Placental pericyte (primary cell): ENCODE measurements at places on chromosomes 11 and 22. TPM values are rescaled to one million over a fixed set of nuclear protein-coding genes. Genes with fewer than 3 reads are reported as not detected.

Gene TTC28
- 21.5 and 29.3 TPM in 2 replicates for total RNA-seq

Gene TSKU
- 35.8 and 39.4 TPM in 2 replicates for total RNA-seq

Gene CDHR5
- total RNA-seq: not detected in 2 replicates

Gene OR6T1
- not detected in 2 replicates for total RNA-seq

Gene IGF2
- 3.9 and 60.7 TPM in 2 replicates for total RNA-seq

Gene TMEM134
- total RNA-seq: 12.2 and 44.2 TPM in 2 replicates

Gene OR4A16
- total RNA-seq: not detected in 2 replicates

Gene ANKK1
- total RNA-seq: 0.14 and 0.44 TPM in 2 replicates

Gene PRODH
- total RNA-seq: 0.44 TPM in 1 of 2 replicates, not detected in the other

Gene OR4C13
- total RNA-seq: not detected in 2 replicates

Gene RIMBP3B
- total RNA-seq: 0.29 TPM in 1 of 2 replicates, not detected in the other

Gene MS4A12
- not detected in 2 replicates for total RNA-seq

Gene CRYBB3
- total RNA-seq: not detected in 2 replicates

Gene ART1
- total RNA-seq: not detected in 2 replicates

Gene NTM
- total RNA-seq: 15.1 and 97.8 TPM in 2 replicates

Gene NEU3
- 2.4 and 8.2 TPM in 2 replicates for total RNA-seq

Gene GRAP2
- total RNA-seq: not detected in 2 replicates

Gene WBP2NL
- total RNA-seq: 0.14 and 0.22 TPM in 2 replicates

Gene SPCS2
- total RNA-seq: 13.7 and 47.3 TPM in 2 replicates

Gene TRPM5
- total RNA-seq: not detected in 2 replicates

Gene POU2AF2
- total RNA-seq: not detected in 2 replicates
